ENCODE measurements at places on chromosomes 6 and 20.
A peak's percentile ranks its signal among the peaks of the same experiment; 100 is the strongest.

- no peak overlapping the region for H3K4me3 ChIP-seq
- H3K36me3 ChIP-seq: no peaks in the 10 kb centered on the region
- no peaks in the 10 kb centered on the region for H3K27me3 ChIP-seq
- no peaks in the 10 kb centered on the region for H3K4me1 ChIP-seq
- peak; percentile 75 for DNase-seq
- H3K27ac ChIP-seq: no peak overlapping the region
These were observed 47.8 kb downstream of the GMPR start for GRCh38 chr6:16286151-16286522.

GRCh38 chr6:138310294-138310693 lies 67.4 kb upstream of the SMIM28 start:
- H3K4me1 ChIP-seq: no peaks in the 10 kb centered on the region
- DNase-seq: peak; percentile 62
- no peak overlapping the region for H3K4me3 ChIP-seq
- H3K36me3 ChIP-seq: no peaks in the 10 kb centered on the region
- H3K27ac ChIP-seq: no peak overlapping the region

GRCh38 chr20:40512994-40513393 lies 176.0 kb downstream of the MAFB start:
- no peak overlapping the region for H3K4me3 ChIP-seq
- H3K4me1 ChIP-seq: no peaks in the 10 kb centered on the region
- H3K27me3 ChIP-seq: no peaks in the 10 kb centered on the region
- H3K27ac ChIP-seq: no peak overlapping the region

- no peaks in the 10 kb centered on the region for H3K4me1 ChIP-seq
- DNase-seq: no peak
- H3K27ac ChIP-seq: no peak overlapping the region
These were observed 37.6 kb upstream of the KCNK5 start for GRCh38 chr6:39266782-39267355.

- no peaks in the 10 kb centered on the region for H3K4me1 ChIP-seq
- H3K27me3 ChIP-seq: peaks cover 36% of the 10 kb centered on the region
- H3K27ac ChIP-seq: no peak overlapping the region
- no peak for DNase-seq
- no peak overlapping the region for H3K4me3 ChIP-seq
These were observed 13.4 kb downstream of the HLA-DOB start for GRCh38 chr6:32803416-32803815.

GRCh38 chr6:157099912-157100593 lies 223.3 kb downstream of the TMEM242 start:
- no peak overlapping the region for H3K4me3 ChIP-seq
- no peak overlapping the region for H3K27ac ChIP-seq
- peaks cover 10% of the 10 kb centered on the region for H3K4me1 ChIP-seq
- no peaks in the 10 kb centered on the region for H3K27me3 ChIP-seq
- DNase-seq: no peak

DNA sequence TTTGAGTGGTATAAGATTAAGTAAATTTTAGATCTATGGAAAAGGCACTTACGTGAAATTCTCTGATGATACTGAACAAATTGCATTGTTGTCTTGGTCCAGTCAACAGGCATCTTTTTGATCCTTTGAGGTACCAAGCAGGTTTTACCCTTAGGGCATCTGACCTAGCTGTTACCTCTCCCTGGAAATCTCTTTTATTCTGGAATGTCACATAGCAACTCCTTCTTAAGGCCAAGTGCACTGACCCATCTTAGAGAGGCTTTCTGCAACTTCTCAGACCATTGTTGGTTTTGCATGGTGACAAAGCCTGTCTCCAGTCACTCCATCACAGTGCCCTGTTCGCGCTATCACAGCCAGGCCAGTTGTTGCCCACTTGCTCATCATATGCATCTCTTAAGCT lies 42.0 kb downstream of the TPD52L1 start:
- H3K27ac ChIP-seq: no peak overlapping the region
- no peak for DNase-seq
- H3K27me3 ChIP-seq: no peaks in the 10 kb centered on the region
- peaks cover 13% of the 10 kb centered on the region for H3K4me1 ChIP-seq

DNA sequence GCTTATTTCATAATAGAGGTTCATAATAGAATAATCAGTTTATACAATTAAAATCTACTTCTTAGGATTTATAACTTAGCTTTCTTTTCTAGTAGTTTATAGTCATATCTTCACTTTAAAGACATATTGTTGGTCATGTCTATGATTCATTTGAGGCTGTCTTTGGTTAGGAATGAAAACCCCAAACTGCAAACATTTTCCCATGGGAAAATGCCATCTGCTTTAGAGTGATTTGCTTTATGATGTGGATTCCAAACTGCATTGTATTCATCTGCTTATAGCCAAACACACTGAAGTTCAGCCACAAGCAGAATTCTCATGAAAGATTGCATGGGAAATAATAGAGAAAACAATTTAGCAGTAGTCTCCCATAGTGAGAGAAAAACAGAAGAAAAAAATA lies 128.0 kb downstream of the RFPL4B start:
- H3K36me3 ChIP-seq: no peaks in the 10 kb centered on the region
- peaks cover 20% of the 10 kb centered on the region for H3K4me1 ChIP-seq
- no peak overlapping the region for H3K4me3 ChIP-seq
- DNase-seq: no peak
- H3K27ac ChIP-seq: no peak overlapping the region

DNA sequence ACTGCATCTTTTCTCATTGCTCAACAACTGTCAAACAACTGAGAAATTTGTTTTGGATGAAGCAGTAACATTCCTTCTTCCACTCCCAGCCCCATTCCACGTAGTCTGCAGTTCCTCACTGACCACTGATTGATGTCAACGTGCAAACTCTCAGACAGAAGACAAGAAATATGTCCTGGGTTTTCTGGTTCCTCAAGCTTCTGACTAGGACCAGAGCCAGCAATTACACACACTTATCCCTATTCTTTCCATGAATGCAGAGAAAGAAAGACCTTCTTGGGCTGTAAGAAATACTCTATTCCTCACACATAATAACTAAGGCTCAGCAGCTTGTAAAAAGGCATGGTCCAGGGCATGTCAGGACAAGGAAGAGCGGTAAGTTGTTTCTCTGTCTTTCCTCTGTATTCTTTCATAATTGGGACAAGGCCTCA lies 790.1 kb upstream of the SLC35B3 start:
- H3K27ac ChIP-seq: peak overlapping the region; percentile 3
- H3K4me3 ChIP-seq: no peak overlapping the region

DNA sequence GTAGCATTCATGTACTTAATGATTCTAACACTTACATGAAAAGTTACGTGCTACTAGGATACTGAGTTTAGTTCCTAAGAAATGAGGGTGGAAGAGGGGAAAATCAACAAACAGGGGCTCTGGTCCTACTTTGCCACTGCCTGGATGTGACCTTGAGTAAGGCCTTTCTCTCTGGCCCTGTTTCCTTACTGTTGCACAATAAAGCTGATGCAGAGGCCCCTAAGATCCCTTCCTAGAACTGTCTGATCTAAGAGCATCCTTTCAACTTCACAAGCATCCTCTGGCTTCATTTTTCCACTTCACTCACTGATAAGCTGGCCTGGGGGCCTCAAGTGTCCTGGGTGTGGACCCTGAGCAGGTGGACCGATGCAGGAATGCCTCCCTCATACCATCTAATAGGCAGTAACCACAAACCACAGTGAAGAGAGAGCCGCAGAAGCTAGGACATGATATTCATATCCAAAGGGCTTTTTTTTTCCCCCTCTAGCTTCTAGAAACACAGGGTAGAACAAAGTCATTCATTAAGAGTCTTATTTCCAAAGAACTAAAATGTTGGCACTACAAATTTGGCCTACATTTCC lies 21.6 kb downstream of the FKBP1A start:
- H3K36me3 ChIP-seq: no peaks in the 10 kb centered on the region
- DNase-seq: no peak
- no peak overlapping the region for H3K27ac ChIP-seq
- no peaks in the 10 kb centered on the region for H3K27me3 ChIP-seq
- H3K4me3 ChIP-seq: no peak overlapping the region
- H3K4me1 ChIP-seq: peaks cover 9% of the 10 kb centered on the region

DNA sequence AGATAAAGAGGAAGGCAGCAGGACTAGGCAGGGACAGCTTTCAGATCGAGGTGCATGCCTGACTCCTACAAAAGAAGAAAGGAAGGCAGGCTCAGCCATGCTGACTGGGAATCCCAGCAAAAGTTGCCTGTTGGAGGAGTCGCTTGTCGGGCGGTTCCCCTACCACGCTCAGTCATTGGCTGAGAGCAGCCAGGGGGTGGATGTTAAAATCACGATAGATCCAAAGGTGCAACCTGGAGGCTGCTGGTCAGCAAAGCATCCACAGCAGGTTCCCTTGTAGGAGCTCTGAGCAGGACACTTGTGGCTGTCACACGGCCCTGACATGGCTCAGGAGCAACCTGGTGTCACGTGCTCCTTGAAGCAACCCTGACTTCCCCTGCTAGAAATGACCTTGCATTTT lies 74.6 kb downstream of the ISM1 start:
- no peaks in the 10 kb centered on the region for H3K36me3 ChIP-seq
- DNase-seq: no peak
- H3K27ac ChIP-seq: no peak overlapping the region
- H3K4me1 ChIP-seq: peaks cover 16% of the 10 kb centered on the region
- H3K4me3 ChIP-seq: no peak overlapping the region

DNA sequence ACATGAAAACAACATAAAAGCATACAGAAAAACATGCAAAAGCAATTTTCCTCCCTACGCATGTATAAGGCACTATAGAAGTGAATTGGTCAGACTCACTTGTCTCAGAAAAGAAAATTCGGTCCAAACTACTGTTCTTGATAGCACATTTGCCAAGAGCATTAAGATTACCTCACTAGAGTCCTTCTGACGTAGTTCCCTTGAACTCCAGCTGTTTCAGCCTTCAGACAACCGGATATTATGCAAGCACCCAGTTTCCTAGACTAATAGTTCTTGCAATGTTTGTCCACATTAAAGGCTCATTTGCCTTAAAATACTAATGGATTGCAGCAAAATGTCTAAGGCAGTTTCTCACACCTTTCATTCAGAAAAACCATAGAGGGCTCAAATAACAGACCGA lies 2.5 kb upstream of the CASS4 start:
- H3K27me3 ChIP-seq: no peaks in the 10 kb centered on the region
- H3K4me3 ChIP-seq: no peak overlapping the region
- no peaks in the 10 kb centered on the region for H3K36me3 ChIP-seq

GRCh38 chr6:14280766-14281293 lies 163.3 kb downstream of the CD83 start:
- no peaks in the 10 kb centered on the region for H3K4me1 ChIP-seq
- no peak for DNase-seq
- no peaks in the 10 kb centered on the region for H3K36me3 ChIP-seq
- no peak overlapping the region for H3K27ac ChIP-seq
- no peaks in the 10 kb centered on the region for H3K27me3 ChIP-seq

DNA sequence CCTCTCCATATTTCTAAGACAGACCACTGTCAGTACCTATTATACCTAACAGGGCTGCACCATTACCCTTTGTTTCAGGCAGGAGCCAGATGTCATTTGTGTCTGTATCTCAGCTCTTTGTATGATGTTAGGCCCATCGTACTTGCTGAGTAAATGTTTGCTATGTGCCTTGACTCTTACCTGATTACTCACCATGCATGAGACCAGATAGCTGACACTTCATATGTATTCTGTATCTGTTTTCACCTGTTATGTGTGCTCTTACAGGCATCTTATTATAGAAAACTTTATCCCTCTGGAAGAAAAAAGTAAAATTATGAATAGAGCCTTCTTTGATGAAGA lies 31.7 kb upstream of the ASXL1 start:
- no peaks in the 10 kb centered on the region for H3K27me3 ChIP-seq
- peaks cover 22% of the 10 kb centered on the region for H3K4me1 ChIP-seq
- peak; percentile 66 for DNase-seq
- H3K36me3 ChIP-seq: no peaks in the 10 kb centered on the region
- peak overlapping the region; percentile 92 for H3K27ac ChIP-seq

- H3K27me3 ChIP-seq: no peaks in the 10 kb centered on the region
- no peak overlapping the region for H3K27ac ChIP-seq
- no peaks in the 10 kb centered on the region for H3K36me3 ChIP-seq
- no peaks in the 10 kb centered on the region for H3K4me1 ChIP-seq
These were observed 41.5 kb downstream of the MYB start for GRCh38 chr6:135222623-135223022.

DNA sequence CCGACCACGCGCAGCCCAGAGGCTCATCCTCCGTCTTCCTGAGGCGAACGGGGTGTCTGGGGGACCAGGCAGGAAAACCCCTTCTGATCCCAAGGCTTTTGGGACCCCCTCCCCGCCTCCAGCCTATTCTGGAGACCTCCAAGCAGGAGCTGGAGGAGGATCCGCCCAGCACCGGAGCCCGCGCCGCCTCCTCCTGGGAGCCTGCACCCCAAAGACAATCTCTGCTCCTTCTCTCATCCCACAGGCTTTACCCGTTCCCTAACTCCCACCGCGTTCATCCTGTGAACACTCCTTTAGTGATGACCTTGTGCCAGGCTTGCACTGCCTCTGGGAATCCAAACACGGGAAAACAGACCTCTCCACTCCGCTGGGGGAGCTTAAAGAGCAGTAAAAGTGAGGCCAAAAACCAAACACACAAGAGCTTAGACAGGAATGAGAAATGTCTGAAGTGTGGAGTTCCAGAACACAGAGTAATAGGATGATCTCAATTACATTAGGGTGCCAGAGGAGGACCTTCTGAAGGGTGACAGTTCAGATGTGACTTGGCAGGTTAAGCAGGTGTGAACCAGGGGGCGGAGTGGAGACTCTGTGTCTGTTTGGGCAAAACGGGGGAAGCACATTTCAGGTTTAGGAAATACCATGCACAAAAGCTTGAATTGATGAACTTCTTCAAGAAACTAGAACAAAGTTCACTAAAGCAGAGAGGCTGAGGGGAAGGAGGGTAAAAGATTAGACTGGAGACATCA lies 7.6 kb downstream of the HLA-DRB5 start:
- peaks cover 6% of the 10 kb centered on the region for H3K27me3 ChIP-seq
- peak; percentile 44 for DNase-seq
- H3K27ac ChIP-seq: peak overlapping the region; percentile 74
- H3K36me3 ChIP-seq: no peaks in the 10 kb centered on the region
- H3K4me1 ChIP-seq: peaks cover 7% of the 10 kb centered on the region

GRCh38 chr6:40620574-40621240 lies 33.5 kb upstream of the LRFN2 start:
- no peak overlapping the region for H3K4me3 ChIP-seq
- peaks cover 8% of the 10 kb centered on the region for H3K27me3 ChIP-seq
- DNase-seq: peak; percentile 20
- H3K36me3 ChIP-seq: no peaks in the 10 kb centered on the region

DNA sequence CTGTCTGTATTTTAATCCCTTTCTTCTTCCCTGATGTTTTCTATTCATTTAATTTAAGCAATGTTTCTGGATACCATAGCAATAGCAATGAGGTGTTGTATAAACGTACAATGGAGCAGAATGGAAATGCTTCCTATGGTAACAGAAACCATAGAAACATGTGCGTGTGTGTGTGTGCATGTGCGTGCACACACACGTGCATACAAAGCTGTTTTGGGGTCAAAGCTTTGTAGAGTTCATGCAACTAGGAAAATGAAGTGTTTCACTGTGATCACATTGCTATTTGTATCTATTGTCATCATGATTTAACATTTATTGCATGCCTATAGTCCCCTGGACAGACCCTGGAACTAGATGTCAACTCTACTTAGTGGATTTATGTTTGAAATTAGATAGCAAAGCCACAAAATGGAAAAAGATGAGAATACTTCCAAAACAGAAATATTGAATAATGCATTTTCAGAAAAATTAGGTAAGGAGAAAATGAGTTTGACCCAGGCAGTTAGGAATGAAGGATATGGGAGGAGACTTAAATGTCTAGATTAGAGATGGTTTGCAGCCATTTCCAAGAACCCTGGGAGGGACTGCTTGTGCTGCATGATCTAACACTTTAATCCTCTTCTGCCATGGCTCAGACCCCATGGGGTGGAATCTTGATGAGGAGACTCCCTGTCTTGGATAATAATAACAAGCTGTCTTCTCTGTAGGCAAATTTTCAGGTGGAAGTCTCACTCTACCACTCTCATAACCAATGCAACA lies 124.4 kb downstream of the TRMT11 start:
- H3K36me3 ChIP-seq: no peaks in the 10 kb centered on the region
- H3K27ac ChIP-seq: no peak overlapping the region
- DNase-seq: no peak
- no peaks in the 10 kb centered on the region for H3K27me3 ChIP-seq
- no peak overlapping the region for H3K4me3 ChIP-seq
